ENCODE measurements at places on chromosomes 4 and X.

DNA sequence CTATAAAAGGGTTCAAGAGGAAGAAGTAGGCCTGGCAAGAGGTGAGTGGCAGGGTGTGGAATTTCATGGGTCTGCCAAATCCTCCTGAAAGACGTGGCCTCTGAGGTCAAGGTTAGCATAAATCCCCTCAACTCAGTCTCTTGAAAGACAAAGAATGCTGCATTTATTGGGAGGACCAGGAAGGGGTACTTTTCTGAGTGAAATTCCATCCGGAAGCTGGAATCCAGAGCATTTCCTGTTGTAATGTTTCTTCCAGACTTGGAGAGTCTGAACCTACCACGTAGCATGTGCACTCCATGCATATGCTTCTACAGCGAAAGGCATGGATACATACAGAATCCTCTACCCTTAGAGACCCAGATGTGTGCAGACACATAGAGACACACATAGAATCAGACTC is 13.4 kb upstream of the FGD1 start:
- DNase-seq = no peak

DNA sequence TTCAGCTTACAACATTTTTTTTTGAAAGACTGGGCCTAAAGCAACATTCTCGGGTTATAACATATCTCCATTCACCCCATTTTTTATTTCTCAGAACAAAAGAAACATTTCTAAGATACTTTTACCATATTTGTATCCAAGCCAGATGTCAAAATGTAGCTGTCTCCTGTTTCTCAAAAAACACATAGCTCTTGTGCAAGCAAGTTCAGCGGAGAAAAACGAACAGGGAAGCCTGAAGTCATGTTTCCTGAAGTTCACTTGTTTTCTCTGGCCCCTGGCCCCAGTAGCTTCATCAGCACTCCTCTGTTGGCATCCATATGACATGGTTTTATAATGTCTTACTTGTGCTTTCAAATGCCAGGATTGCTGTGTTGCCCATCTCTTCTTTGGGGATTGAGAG is 218.2 kb downstream of the BANK1 start:
- no peak for DNase-seq

DNA sequence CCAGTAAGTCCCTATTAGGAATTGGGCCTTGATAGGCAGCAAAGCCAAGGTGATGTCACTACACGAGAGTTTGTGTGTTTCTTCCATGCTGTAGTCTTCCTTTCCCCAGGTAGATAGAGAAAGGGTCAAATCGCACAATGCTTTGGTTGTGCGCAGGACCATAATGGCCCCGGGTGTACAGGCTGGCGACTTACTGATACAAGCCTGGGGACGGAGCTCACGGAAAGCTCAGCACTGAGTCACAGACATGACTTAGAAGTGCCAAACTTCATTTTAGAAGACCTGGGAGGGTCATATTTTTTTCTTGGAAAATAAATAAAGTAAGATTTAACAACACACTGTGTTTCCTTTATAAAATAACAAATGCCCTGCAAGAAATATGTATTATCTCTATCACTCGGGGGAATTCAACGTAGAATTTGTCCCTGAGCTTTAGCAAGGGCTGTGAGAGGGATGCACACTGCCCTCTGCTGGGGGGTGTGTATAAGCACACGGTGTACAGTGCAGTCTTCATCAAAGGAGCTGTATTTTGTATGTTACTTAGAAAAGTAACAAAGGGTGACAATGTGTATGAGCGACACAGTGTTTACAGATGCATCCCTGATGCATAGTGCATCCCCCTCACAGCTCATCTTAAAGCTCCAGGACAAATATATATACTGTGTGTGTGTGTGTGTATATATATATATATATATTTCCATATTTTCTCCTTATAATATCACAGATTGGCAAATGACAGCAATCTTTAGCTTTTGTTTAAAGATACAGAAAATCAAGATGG is 254.5 kb upstream of the VEGFC start:
- DNase-seq = peak; percentile 78

GRCh38 chr4:104491481-104492182 is 3.1 kb downstream of the CXXC4 start:
- peak; percentile 43 for DNase-seq

GRCh38 chr4:54625391-54625790 is 32.4 kb upstream of the KIT start:
- DNase-seq = no peak

- peak; percentile 72 for DNase-seq
Observed at GRCh38 chr4:38856524-38857337, at the start of gene TLR6. TLR6 (minus strand) TSS chr4:38856817; CDS start chr4:38829473, 27,344 bp downstream.

- DNase-seq = no peak
Observed at GRCh38 chr4:61079427-61079826, 120.7 kb upstream of the ADGRL3 start.

GRCh38 chrX:40374486-40374885 is 206.3 kb upstream of the ATP6AP2 start:
- no peak for DNase-seq

- no peak for DNase-seq
Observed at GRCh38 chr4:24080871-24081270, 191.0 kb upstream of the PPARGC1A start.

- no peak for DNase-seq
Observed at GRCh38 chrX:68989456-68989855, 160.6 kb downstream of the EFNB1 start.

DNA sequence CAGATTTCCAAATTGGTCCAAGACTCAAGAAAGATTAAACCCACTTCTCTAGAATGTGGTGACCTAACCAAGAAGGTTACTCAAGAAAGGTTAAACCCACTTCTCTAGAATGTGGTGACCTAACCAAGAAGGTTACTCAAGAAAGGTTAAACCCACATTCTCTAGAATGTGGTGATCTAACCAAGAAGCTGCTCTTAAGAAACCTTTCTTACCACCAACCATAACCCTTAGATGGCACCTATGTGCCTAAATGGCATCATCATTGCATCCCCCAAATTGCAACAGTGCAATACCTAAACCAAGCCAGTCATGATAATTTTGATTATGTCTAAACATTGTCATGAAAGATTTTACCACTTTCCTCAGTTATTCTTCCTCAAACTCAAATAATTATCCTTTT is 49.2 kb downstream of the IDS start:
- DNase-seq = no peak

- DNase-seq = peak; percentile 10
Observed at GRCh38 chrX:113741744-113742143, 842.1 kb upstream of the HTR2C start.

DNA sequence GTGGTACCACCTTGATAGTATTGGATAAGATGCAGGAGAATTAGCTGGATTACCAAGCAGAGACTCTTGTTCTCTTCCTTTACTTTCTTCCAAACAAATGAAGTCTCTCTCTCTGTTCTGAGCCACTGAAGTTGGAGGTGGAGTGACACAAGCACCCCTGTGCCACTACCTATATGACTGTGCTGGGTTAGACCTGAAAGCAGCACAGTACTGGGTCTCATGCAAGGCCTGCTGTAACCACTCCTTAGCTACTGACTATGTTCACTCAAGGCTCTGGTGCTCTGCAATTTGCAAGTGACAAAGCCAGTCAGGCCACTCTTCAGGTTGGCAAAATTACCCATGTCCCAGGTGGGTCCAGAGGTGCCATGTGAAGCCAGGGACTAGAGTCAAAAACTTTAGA is 389.6 kb upstream of the MAOA start:
- DNase-seq = no peak

DNA sequence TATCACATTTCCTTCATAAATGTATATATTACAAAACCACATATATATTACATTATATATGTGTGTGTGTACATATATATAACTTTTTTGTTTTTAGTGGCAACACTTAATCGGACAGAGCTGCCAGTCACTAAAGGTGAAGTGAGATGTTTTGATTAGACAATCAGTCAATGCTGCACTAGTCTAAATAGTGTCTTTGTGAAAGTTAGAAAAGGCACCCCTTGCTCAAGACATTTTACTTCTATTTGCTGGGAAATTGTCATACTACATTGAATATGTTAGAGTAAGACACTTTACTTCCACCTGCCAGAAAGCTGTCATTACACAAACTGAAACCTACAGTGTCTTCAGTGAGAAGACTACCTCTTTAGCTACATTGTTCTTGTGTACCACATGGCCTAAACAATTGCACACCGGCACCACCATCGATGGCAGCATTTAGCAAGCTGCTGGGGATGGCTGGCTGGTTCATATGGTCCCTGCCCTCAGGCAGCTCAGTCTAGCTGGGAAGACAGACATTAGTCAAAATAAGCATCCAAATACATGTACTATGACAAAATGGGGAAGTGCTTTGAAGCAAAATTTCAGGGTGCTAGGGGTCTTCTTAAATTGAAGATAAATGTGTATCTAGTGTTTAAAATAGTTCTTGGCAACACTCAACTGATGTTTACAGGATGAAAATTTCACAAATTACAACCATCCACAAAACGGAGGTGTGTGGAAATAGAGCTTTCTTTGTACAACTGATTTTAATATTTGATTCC is 148.1 kb upstream of the GATB start:
- DNase-seq = no peak

DNA sequence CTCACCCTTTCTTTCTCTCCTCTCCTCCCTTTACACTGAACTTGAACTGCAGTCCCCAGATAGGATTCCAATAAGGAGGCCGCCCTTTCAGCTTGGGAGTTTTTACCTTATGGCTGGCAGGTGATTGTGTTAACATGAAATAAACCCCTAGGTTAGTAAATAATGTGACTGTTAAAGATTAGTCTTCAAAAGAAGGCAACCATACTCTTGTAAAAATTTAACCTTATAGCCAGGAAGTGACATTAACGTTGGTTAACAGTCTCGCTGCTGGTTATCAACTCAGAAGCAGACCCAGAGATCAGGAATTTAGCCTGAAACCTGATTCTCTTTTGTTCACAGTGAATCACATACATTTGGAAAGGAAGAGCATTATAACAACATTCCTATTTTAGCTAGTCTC is 15.2 kb downstream of the FHDC1 start:
- no peak for DNase-seq

DNA sequence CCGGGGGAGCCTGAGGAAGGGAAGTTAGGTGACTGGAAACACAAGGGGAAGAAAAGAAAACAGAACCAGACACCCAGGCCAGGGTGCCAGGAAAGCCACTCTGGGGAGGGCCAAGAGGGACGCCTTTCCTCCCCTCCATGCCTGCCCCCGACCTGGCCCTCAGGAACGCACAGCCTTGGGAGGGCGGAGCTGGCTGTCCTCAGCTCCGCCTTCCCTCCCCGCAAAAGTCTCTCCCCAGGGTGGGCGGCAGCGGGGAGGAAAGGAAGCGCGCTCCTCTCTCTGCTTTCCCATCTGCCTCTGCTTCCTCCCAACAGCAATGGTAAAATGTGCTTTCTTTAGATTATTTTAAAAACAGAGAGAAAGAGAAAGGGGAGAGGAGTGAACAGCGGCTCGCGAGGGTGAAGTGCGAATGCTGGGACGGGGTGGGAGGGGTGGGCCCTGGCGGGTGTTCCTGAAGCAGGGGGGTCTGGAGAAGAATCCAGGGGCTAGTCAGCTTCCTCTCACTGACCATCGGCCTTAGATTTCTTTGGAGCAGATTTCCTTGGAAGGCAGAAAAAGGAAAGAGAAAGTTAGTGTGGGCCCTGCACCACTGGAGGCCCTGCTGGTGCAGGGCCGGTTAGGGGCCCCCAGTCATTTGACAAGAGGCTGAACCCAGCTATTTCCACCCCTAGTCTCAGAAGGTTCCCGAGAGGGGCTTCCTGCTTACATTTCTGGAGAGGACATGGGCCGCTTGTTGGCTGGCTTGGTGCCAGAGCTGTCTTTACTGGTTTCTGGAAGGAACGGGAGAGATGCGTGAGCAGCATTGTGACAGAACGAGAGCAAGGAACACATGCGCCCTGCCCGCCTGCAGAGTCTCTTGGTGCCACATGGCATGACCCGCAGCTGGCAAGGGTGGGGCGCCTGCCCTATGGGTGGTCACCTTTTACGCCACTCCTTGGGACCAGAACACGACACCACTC is 4.7 kb upstream of the RENBP start:
- DNase-seq = peak; percentile 20

DNA sequence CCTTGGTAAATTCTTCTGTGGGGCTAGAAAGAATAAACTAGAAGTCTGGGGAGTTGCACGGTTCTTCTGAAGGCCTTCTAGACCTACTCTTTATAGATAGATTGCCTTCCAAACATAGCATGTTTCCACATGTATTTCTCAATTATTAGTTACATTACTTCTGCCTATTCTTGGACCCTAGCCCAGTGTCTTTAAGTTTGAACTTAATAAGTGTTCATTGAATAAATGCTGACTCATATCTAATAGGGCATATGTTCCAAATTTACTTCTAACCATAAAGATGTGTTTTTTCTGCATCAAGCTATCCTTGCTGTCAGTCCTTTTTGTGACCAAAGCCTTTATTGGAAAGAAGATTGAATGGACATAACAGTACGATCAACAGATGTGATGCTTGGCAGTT is 503.6 kb upstream of the ZFP42 start:
- no peak for DNase-seq

GRCh38 chr4:144113546-144113945 is 27.0 kb downstream of the GYPA start:
- no peak for DNase-seq

DNA sequence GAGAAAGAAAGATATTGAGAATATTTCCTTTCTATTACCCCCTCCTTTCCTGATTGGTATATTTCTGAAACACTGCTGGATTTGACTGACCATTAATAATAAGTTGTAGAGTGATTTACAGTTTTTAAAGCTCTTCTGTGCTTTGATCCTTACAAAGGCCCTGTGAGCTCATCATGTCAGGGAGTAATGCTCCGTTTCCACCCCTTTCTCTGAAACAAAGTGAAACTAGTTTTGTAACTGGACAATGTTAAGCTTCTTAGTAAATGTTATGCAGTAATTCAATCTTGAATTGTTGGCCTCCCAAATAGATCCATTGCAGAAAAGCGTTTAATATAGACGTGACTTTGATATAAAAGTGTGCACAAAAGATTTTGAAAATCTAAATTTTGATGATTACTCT is 190.1 kb upstream of the GNPDA2 start:
- DNase-seq = no peak

- no peak for DNase-seq
Observed at GRCh38 chr4:183435803-183436202, 8.6 kb upstream of the CDKN2AIP start.

- no peak for DNase-seq
Observed at GRCh38 chr4:79217025-79217424, 108.8 kb downstream of the NAA11 start.

GRCh38 chr4:185779517-185779916 is 32.5 kb downstream of the SORBS2 start:
- no peak for DNase-seq

DNA sequence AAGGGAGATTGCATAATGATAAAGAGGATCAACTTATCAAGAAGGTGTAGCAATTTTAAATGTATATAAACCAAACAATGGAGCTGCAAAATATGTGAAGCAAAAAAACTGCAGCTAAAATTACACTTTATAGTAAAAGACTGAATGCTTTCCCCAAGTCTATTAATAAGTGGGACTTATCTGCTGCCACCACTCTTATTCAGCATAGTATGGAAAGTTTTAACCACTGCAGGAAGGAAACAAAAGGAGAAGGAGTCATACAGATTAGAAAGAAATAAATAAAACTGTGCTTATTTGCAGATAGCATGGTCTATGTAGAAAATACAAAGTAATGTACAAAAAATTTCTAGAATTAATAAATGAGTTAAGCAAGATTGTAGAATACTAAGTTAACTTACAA is 94.1 kb upstream of the GK2 start:
- DNase-seq = peak; percentile 8

- DNase-seq = no peak
Observed at GRCh38 chrX:24242649-24243175, 71.2 kb downstream of the SUPT20HL2 start.

Measured in Kasumi-1 (cell line).